ENCODE measurements at places on chromosomes 5 and 9. TPM values are rescaled to one million over a fixed set of nuclear protein-coding genes. Genes with fewer than 3 reads are reported as not detected.

The FKTN gene
- 10.3 TPM for polyA plus RNA-seq

The BARHL1 gene
- not detected for polyA plus RNA-seq

The CMYA5 gene
- polyA plus RNA-seq, result 0.13 TPM

DNA sequence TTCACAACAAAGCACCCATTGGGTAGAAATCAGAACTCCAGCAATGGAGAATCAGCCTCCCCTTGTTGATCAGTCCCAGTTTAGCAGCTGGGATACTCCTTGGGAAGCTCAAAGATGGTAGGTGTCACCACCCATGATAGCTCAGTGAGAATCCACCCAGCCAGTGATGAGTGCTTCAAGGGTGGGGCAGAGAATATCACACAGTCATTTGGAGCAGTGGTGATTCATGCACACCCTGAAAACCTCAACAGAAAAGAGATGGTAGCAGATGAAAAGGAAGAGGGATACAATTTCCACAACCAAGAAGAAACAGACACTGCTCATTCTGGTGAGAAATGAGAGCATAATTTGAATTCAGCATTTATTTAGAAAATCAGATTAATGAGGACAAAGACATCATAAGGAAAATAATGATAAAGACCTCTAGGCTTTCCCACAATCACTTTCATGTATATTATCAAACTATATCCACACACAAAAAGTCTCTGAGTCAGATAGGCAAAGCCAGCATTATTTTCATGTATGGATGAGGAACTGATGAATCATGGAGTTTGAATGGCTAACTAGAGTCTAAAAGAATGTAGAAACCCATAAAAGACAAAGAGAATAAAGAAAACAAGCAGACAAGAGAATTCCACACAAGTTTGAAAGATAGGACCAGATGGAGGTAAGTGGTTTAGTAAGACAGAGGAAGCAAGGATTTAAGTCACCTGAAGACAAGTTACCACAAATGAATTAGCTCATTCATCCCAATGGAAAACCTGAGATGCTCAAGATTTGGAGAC, 82.9 kb downstream of the FEM1C start:
- DNase-seq, result peak; percentile 71

DNA sequence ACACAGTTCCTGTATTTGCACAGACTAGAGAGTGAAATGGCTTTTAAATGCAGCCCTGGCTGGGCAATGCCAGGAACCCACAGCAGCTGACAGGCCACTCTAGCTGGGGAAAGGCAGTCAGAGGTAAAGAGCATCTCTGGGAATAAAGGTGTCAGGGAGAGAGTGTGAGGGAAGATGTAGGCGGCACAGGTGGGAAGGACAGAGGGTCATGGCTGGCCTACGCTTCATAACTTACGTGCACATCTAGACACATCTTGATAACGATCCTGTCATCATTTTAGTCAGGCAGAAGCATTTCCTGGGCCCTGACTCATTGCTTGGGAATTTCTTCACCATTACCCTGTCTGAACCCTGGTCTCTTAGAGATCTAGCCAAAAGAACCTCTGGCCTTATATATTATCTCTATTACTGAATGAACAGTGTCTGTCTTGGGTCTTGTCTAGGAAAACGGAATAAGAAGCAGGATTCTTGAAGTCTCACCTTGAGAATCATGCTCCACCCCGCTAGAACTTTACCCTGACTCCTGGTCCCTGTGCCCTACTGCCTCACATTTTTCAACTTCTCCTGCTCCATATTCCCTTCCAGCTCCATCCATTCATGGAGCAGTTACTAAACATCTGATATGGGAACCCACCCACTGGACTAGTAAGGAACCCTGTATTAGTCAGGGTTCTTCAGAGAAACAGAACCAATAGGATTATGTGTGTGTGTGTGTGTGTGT, 106.4 kb upstream of the ELL2 start:
- peak; percentile 85 for DNase-seq

GRCh38 chr9:122991370-122991830, 42.1 kb upstream of the GPR21 start:
- peak; percentile 53 for DNase-seq

GRCh38 chr5:120446068-120446492, 18.0 kb upstream of the PRR16 start:
- DNase-seq, result no peak

DNA sequence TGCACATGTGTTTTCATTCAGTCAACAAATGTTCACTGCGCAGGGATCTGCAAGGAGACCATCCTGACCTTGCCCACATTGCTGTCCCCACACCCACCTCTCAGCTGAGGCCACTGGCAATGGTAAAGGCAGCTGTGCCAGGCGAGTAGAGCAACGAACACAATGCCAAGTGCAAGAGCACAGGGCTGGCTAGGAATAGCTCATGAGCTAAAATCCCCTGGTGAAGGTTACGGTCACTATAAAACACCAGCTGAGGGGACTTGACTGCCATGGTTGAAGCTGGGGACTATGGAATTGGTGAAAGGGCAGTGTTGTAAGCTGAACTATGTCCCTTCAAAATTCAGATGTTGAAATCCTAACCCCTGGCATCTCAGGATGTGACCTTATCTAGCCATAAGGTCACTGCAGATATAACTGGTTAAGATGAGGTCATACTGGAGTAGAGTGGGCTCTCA, 96.1 kb downstream of the OTULIN start:
- no peak for DNase-seq

- no peak for DNase-seq
Observed at GRCh38 chr5:135596157-135596763, 17.5 kb upstream of the CXCL14 start.
